Stimulated activated CD8-positive, alpha-beta memory T cell treated with anti-CD3 and anti-CD28 coated beads, Interleukin-12 subunit alpha, Interleukin-12 subunit beta, amount 100 ng/mL, for 1 hour (primary cell): ENCODE measurements at places on chromosomes 5 and 9.

DNA sequence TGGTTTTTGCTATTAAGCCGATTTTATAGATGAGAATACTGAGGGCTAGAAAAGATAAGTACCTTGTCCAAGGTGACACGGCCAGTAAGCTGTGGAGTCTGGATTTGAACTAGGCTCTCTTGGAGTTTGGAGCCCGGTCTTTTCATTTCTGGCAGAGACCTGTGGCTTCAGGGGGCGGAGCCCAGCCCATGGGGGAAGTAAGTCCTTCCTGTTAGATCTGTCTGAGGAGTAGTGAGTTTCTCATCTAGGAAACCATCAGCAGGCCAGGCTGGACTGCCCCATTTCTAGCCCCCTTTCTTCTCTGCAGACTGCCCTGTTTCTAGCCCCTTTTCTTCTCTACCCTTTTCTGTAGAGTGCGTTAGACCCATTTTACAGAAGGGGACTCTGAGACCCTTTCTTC is 521 bp upstream of the PTGS1 start:
- DNase-seq: no peak

DNA sequence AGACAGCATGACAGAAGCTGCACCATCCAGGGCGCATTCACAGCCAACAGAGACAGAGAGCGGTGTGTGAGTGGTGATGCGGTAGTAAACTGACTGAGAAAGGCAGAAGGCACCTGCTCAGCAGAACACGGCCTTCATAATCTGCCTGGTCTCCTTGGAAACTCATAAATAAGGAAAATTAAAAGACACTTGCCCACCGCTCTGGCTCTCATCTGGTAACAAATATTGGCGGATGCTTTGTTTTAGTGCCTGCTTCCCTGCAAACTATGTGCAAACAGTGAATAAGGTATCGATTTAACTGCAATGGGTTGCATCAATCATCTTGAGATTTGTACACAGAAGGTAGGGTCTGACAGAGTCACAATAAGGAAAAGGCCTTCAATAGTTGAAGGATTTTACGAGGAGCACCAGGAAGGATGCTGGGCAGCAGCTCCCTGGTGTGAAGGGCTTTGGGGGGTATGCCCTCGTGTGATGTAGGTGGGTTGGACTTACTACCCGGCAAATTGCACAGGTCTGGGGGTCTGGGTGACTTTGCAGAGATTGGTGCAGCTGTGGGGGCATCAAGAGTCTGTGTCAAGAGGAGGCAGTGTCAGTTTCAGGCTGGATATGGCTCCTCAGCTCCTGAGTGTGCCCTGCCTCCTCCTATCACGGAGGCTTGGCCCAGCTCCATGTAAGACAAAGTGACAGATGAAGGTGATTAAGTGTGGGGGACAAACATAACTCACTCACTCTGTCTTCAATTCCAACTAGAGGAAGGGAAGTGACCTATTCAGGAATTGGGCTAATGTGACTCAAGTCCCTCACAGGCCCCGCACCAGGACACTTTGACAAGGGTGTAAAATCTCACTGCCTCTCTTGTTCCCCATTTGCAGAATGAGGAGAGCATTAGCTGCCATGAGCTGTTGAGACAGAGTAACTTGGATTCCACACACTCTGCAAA is 166.7 kb downstream of the ICE1 start:
- DNase-seq: no peak

- DNase-seq: no peak
These were observed 205.5 kb upstream of the CDKN2B start for GRCh38 chr9:22214497-22215031.

GRCh38 chr5:74127381-74128320 is 501.7 kb downstream of the ARHGEF28 start:
- DNase-seq: no peak

- DNase-seq: no peak
These were observed 22.6 kb upstream of the TDRD7 start for GRCh38 chr9:97389249-97389648.

- DNase-seq: no peak
These were observed 26.9 kb downstream of the MRPS30 start for GRCh38 chr5:44835693-44836092.

- DNase-seq: no peak
These were observed 3.3 kb upstream of the RALGDS start for GRCh38 chr9:133124123-133124906.

- no peak for DNase-seq
These were observed 583.8 kb downstream of the BRINP1 start for GRCh38 chr9:118785456-118785855.

DNA sequence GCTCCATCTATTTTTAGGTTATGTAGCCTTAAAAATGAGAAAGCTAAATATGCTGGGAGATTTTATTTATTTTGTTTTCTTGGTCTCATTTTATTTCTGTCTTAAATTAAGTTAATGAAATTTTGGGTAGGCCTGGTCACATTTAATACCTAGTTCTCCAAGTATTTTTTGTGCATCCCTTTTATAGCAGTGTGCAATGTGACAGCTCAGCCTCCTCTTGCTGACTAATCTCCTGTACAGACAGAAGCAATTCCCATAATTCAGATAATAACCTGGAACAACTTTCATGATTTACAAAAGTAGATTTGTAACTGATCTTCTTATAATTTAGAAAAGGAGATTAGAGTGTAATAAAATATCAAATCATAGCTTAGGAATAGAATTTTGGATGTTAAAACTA is 403.9 kb downstream of the ADGRV1 start:
- DNase-seq: no peak

DNA sequence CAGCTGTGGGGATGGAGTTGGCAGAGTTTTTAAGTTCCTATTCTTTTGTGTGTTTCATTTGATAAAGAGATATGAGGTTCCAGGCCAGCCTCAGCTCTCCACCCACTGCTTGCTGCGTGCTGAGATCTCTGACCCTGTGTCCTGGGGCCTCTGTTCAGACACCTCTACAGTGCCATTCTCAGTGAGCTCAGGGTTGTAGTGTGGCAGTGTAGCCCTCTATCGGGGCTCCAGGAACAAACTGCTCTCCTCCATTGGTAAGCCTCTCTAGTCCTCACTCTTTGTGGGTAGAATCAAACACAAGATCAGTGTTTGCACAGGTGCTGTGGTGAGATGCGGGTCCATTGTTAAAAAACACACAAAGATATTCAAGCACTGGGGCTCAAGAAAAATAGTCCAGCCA is 386.6 kb upstream of the RPS23 start:
- no peak for DNase-seq

GRCh38 chr9:33785914-33786313 is 9.4 kb upstream of the PRSS3 start:
- no peak for DNase-seq

DNA sequence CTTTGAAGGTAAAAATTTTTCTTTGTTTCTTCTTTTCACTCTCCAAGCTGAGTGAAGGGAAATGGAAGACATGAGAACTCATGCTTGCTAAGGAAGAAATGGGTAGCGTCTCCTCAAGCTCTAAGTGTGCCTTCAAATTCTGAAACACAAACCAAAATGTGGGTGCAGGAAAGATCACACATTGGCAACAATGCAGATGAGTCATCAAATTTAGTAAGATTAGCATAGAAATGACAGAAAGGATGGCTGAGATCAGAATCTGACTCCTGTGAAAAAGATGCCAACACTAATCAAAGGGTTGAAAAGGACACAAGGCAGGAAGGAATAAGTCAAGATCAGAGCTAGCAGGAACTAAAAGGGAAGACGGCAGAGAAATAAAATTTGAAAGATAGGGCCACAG is 61.1 kb upstream of the ZNF462 start:
- no peak for DNase-seq

DNA sequence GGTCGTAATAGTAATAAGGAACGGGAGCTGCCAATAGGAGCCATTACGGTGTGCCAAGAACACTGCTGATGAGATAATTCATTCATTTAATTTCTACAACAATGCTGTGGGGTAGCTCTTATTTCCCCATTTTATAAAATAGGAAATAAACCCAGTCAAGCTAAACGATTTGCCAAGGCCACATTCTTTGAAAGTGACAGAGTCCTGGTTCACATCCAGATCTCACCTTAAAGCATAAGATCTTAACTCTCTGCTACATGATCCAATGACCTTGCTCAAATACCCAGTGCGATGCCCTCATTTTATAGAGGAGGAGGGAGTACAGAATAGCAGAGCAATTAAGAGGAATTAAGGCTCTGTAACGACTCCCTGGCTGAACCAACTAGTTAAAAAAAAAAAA is 5.0 kb downstream of the PDE6A start:
- DNase-seq: no peak

- no peak for DNase-seq
These were observed 232.7 kb upstream of the ACTBL2 start for GRCh38 chr5:57715296-57715695.
